ENCODE measurements at places on chromosomes 3 and 15.

GRCh38 chr3:46835054-46835453 is 28.2 kb downstream of the MYL3 start:
- DNase-seq = no peak

- DNase-seq = no peak
Measured at GRCh38 chr3:13002398-13003124, 70.7 kb downstream of the IQSEC1 start.

DNA sequence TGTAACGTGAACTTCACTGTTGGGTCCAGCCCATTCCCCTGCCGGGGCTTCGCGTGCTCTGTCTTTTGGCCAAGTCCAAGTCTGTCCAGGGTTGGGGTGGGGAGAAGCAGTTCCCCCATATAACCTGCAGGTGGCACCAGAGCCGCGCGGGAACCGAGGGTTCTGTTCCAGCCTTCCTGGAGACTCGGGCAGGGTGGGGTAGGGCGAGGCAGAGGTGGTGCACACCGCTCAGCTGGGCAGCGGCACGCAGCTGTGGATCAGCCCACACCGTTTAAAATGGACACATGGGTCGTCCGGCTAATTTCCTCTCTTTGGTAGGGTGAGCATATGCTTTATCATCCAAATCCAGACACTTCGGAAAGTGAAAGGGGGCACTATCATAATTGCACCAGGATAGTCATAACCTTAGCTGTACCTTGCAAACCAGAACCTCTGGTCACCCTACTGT is 118.1 kb downstream of the TBC1D2B start:
- DNase-seq = peak; percentile 57

GRCh38 chr3:135100366-135100765 is 305.3 kb downstream of the EPHB1 start:
- no peak for DNase-seq

DNA sequence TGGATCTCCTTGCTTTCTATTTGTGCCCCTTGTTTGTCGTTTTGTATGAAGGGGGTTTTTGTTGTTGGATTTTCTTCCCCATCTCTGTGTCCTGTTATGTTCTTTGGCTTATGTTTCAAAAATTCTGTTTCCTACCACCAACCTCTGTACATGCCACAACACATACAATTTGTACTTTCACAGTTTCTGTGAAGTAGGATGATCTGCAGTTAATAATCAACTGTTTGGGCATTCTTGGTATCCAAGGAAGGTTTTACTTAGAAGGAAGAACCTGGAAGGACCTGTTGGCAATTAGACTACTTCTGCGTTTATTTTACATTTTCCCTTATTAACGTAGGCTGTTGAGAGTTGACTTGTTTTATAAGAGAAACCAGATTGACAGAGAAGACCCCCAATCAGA is 8.3 kb downstream of the SETD5 start:
- no peak for DNase-seq

Measured in Kasumi-1 (cell line).